ENCODE measurements at places on chromosomes 2 and 18. TPM values are rescaled to one million over a fixed set of nuclear protein-coding genes. Genes with fewer than 3 reads are reported as not detected.

The CDH2 gene
- 0.46 TPM for polyA plus RNA-seq

The IL1F10 gene
- polyA plus RNA-seq: 0.37 TPM

The LRATD1 gene
- polyA plus RNA-seq: 4.3 TPM

The POMC gene
- polyA plus RNA-seq: not detected

The LRPPRC gene
- polyA plus RNA-seq: 115 TPM

The APCDD1 gene
- 8.5 TPM for polyA plus RNA-seq

The DSC1 gene
- 3.1 TPM for polyA plus RNA-seq

The FEV gene
- not detected for polyA plus RNA-seq

The FOXI3 gene
- 0.02 TPM for polyA plus RNA-seq

- no peak for DNase-seq
Observed at GRCh38 chr2:154097833-154098398, 226.2 kb downstream of the GALNT13 start.

DNA sequence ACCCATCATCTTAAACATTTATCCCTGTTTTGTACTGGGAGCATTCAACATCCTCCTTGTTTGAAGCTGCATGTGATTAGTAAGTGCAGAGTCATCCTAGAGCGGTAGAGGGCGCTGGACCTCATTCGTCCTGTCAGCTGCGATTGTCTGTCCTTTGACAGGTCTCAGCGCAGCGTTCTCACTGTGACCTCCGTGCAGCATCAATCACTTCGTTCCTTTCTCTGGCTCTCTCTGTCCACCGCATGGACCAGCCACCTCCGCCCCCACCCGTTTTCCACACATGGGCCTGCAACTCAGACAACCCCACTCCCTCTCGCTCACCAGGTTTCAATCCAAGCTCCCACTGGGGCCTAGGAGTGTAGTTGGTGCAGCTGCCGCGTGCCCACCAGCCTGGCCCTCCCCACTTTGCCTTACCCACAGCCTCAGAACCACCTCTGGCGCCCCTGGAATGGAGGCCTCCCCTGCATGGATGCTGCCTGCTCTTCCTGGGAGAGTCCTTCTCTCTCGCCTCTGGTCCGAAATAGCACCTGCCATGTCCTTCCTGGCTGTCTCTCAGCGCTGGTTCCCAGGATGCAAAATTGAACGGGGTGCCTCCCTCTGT is 90.5 kb downstream of the NDUFA10 start:
- DNase-seq: no peak

DNA sequence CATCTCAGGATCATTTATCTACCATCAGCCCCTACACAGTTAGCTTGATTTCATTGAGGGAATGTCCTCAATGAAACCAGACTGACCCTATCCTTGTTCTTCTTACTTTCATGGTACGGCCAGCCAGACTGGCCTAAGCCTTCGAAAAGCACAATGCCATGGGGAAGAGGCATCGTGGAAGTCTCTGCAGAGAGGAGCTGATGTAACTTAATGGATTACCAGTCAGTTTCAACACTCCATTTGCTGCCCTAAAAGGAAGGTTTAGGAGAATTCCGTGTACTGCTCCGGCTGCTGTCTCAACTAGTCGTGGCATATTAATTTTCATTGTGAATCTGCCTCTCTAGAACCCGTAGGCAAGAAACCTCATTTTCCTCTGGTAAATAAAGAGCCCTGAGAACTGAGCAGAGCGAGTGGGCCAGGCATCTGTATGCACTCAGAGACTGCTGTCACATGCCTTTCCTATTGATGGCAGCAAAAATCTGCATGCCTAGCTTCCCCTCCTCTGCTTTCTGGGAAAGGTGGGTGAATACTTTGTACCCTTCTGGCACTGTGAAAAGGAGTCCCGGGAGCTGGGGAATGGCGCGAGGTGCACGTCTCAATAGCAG is 184.9 kb downstream of the KLHL29 start:
- no peak for DNase-seq

DNA sequence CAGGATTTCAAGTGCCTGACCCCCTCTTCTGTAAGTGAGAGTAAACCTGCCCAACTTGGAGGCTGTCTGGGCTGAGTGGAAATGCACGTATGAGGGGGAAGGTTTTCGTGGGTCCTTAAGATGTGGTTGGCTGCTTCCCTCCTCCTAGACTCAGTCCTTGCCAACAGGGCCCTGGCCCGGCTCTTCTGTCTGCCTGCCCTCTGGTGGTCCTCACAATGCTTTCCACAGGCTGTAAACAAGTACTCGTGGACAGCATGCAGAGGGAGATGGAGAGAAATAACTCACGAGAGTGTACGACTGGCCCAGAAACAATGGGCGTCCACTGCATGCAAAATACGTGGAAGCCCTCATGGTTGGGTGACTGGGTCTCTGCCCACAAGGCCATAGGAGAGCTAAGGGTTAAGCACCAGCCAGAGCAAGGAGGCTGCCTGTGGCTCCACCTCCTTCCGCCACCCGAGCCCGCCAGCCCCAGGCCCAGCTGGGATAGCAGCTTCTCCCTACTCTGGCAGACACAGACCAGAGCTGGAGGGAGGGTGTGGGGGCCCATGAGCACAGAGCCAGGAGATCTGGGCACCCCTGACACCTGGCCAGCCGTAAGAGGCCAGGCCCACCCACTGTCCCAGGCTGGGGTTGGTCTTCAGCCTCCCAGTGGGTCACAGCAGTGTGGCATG is 17.0 kb upstream of the ARHGEF4 start:
- DNase-seq: no peak

GRCh38 chr2:205041472-205042130 is 496.3 kb downstream of the PARD3B start:
- no peak for DNase-seq

GRCh38 chr2:223649554-223650533 is 47.7 kb upstream of the SCG2 start:
- DNase-seq: no peak

DNA sequence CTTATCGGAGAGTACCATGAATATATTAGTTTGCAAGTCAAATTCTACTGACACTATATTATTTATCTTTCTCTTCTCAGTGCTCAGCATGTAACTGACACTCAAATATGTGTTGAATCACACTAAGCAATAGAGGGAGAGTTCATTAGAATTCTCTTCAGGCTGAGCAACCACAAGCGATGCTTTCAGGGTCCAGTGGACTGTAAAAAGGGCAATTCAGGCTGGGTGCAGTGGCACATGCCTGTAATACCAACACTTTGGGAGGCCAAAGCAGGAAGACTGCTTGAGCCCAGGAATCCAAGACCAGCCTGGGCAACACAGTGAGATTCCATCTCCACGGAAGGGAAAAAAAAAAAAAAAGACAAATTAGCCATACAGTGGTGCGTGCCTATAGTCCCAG is 16.3 kb downstream of the PDE6D start:
- no peak for DNase-seq

GRCh38 chr2:177916342-177916741 is 156.2 kb downstream of the PDE11A start:
- DNase-seq: no peak

DNA sequence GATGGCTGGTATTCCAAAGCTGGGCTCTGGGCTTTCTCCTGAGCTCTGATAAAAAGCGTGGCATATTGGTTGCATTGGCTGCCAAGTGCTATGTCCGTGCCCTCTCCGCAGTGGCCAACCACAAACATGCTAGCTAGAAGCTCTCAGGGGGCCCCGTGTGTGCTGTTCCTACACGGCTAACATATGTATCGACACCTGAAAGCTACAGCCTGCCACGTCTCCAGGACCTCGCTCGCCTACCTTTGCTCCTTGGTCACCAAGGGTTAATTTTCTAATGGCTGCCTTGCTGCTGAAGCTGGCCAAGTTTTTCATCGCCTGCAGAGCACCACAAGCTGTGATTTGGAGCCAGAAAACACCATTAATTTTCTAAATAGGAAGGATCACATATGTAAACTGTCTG is 888.4 kb downstream of the BCL11A start:
- DNase-seq: no peak

GRCh38 chr2:9285385-9285920 is 78.8 kb downstream of the ASAP2 start:
- DNase-seq: no peak

- DNase-seq: no peak
Observed at GRCh38 chr2:188695953-188696352, 278.2 kb upstream of the COL3A1 start.

GRCh38 chr18:11859282-11859830 is 8.1 kb downstream of the CHMP1B start:
- peak; percentile 70 for DNase-seq

DNA sequence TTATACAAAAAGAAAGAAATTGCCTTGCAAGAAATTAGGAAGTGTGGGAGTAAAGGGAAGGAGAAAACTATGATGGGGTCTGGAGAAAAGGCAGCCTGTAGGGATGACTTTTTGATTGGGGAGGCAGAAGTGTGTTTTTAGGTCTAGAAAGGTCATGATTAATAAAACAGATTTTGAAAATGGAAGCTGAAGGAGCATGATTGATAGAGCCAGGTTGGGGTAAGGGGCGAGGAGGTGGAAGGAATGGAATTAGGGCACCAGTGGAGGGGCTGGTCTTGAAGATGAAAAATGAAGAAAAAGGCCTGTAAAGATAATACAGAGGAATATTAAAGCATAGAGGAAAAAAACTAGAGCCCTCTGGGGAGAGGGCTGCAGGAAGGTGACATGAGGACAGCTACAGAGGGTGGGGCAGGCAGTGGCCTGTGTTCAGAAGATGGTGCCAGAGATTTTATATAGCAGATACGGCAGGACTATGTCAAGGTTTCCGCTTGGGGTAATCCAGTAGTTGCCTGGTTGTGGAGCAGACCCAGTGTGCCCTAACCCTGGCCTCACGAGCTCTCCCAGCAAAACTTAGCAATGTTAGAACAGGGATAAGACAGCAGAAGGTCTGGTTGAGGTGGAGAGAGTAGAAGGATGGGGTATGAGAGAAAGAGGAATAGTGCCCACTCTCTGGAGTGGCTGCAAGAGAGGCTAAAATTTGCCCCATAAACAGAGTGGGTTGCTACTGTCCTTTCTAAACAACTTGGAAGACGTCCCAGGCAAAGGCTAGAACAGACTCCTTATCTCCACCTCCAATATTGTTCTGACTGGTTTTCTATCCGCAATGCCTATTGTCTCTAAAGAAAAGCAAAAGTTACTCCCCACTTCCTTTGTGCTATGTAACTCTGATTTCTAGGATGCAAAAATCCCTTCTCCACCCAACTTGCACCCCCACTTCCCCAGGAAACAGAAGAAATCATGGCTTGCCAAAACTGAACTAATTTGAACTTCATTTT is 287.3 kb downstream of the AGPS start:
- DNase-seq: no peak

- no peak for DNase-seq
Observed at GRCh38 chr2:124662946-124663644, 638.0 kb downstream of the CNTNAP5 start.

DNA sequence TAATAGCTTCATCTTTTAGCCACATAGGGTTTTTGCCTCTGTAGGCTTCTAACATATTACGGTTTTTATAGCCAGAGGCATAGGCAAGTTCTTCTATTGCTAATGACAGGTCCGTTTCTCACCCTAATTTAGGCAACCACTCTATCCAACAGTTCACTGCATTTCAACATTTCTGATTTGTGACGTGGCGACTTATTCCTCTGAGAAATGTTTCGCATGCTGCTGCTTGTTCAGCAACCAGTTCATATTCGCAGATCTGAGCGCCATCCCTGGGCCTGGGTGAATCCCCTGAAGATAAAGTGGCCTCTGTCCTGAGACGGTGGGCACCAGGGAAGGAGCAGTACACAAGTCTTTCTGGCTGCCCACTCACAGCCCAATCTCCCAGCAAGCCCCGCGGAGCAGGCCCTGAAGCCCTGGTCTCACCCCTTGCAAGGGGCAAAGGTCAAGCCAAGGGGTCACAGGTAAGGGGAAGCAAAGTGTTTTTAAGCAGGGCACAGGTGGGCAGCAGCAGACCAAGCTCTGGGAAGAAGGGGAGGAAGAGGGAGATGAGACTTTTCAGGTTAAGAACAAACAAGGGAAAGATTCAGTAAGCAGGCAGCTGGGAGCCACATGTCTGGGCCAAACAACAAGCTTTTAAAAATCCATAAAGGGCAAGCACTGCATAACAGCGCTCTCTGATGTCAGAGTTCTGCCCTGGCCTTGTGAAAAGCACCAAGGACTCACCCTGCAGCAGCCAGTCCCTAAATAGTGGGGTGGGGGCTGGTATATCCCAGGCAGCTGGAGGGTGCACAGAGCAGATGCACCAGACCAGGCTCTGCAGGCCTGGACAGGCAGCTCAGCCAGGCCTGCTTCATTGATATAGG is 10.8 kb upstream of the COX7A2L start:
- peak; percentile 55 for DNase-seq

DNA sequence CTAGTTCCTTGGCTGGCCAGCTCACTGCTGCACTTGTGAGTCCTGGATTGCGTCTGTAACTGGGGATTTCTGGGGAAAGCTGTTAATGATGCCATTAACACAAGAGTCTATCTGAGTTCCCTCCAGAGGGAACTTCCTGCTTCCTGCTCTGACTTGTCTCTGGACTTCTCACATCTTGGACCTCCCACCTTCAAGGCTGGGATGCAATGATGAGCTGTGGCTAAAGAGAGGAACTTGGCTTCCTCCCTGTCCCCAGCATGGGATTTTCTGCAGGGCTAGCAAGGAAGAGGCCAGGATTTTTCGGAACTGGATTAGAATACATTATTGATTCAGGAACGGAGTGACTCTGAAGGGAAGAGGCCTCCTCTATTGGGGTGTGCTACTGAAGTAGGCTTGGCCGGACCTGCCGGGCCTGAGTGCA is 155.5 kb downstream of the CLIP4 start:
- DNase-seq: no peak

GRCh38 chr18:34760444-34760843 is 50.3 kb downstream of the DTNA start:
- DNase-seq: no peak

DNA sequence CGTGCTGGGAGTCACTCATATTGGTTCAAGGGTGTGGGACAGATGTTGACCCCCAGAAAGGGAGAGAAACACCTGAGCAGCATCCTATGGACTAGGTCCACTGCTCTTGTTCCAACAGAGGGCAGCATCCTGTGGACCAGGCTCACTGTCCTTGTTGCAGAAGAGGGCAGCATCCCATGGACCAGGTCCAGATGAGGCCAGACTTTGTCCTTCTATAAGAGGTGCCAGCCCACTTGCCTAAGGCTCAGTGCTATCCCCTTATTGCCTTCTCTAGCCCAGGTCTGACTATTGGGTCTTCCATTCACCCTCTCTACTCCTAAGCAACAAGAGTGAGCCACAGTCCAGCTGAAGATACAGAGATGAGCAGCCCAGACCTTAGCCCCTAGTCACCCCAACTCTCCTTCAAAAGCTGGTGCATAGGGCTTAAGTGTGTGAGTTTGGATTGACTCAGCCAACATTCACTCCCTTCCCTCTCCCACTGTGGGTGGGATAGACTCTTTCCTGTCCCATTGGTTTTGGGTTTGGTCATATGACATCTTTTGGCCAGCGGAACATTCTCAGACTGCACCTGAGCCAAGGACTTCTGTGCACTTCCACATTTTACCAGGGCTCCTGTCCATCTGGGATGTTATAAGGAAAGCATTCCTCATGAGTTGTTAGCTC is 132.4 kb upstream of the GPC1 start:
- DNase-seq: no peak

Measured in keratinocyte (primary cell).